A549 treated with CORT108297 at 1 μM for 4 hours (cell line): ENCODE measurements at places on chromosomes 6 and 20. TPM values are rescaled to one million over a fixed set of nuclear protein-coding genes. Genes with fewer than 3 reads are reported as not detected.

Gene TRAPPC3L
- total RNA-seq, result not detected in 5 replicates

Gene KHDRBS2
- not detected in 5 replicates for total RNA-seq

Gene LPA
- total RNA-seq, result 0.01 to 0.06 TPM (median 0.02 TPM) in 3 of 5 replicates, not detected in the others

Gene FOXQ1
- 2.5 to 5.2 TPM (median 5.1 TPM) in 5 replicates for total RNA-seq

Gene MYBL2
- total RNA-seq, result 71.5 to 82.4 TPM (median 76.0 TPM) in 5 replicates

Gene TAAR9
- not detected in 5 replicates for total RNA-seq

Gene ADGRF5
- not detected in 5 replicates for total RNA-seq
